Progenitor cell of endocrine pancreas (in vitro differentiated cells): ENCODE measurements at places on chromosomes 11 and 22. TPM values are rescaled to one million over a fixed set of nuclear protein-coding genes. Genes with fewer than 3 reads are reported as not detected.

DNA sequence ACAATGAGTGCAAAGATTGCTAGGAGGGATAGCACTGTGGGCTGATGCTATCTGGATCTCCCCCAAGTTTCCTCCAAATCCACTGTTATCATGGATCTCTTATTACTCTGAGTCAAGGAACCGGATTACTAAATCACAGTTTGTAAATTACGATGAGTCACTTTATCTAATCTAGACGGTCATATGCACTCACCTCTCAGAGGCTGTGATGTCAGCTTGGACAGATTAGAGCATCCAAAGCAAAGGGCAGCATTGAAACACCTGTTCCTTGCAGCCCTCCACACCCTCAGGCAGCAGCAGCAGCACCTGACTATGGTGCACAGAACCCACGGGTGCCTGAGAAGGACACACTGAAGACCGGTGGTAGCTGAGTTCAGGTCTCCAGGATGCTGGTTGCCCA, 14.0 kb upstream of the POU2AF1 start:
- H3K36me3 ChIP-seq: no peaks in the 10 kb centered on the region
- H3K27me3 ChIP-seq: peaks cover 4% of the 10 kb centered on the region
- peaks cover 3% of the 10 kb centered on the region for H3K4me1 ChIP-seq
- DNase-seq: no peak

Gene CACNA1I
- total RNA-seq: 0.24 and 0.41 TPM in 2 replicates

DNA sequence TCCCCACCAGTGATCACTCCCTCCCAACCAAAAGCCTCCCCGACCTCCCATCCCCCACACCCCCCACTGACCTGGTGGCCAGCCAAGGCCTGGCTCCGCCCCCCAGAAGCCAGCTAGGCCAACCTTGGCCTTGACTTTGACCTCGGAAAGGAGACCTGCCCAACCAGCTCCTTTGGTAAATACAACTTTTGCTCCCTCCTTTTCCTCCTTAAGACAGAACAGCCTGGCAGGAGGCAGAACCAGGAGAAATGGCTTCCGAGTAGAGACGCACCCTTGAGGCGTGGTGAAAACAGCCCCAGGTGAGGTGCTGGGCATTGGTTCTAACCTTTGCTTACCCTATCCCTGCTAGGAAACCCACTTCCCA, 27.0 kb downstream of the PLEKHA7 start:
- peak overlapping the region; percentile 33 for H3K4me3 ChIP-seq
- H3K27ac ChIP-seq: peak overlapping the region; percentile 94
- peaks cover 6% of the 10 kb centered on the region for H3K36me3 ChIP-seq
- H3K27me3 ChIP-seq: no peaks in the 10 kb centered on the region
- peaks cover 52% of the 10 kb centered on the region for H3K4me1 ChIP-seq

DNA sequence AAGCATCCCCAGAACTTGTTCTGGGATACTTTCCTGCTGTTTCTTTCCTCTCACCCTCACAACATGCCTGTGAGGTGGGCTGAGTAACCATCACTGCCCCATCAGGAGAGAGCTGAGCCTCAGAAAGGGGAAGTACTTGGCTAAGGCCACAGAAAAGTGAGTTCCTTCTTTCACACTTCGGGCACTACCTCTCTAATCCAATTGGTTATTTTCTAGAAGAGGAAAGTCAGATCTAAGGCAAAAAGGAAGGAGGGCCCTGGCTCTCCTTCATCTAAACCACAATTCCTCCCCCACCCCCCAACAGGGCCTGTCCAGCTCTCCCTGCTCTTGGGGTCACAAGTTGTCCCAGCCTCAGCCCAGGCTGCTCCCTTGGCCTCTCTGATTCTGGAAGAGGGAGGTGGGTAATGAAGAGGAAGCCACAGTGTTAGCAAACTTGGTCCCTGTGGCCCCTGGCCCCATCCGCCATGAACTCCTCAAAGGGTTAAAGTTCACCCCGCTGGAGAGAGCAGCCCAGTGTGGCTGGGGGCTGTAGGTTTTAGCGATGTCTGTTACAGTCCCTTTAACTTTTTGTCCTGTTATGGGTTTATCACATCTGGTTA, 34.0 kb downstream of the SLC22A12 start:
- DNase-seq: no peak
- H3K4me1 ChIP-seq: peaks cover 6% of the 10 kb centered on the region
- H3K27me3 ChIP-seq: peaks cover 26% of the 10 kb centered on the region
- H3K36me3 ChIP-seq: no peaks in the 10 kb centered on the region

Gene FXYD6
- total RNA-seq: 26.1 and 28.5 TPM in 2 replicates

DNA sequence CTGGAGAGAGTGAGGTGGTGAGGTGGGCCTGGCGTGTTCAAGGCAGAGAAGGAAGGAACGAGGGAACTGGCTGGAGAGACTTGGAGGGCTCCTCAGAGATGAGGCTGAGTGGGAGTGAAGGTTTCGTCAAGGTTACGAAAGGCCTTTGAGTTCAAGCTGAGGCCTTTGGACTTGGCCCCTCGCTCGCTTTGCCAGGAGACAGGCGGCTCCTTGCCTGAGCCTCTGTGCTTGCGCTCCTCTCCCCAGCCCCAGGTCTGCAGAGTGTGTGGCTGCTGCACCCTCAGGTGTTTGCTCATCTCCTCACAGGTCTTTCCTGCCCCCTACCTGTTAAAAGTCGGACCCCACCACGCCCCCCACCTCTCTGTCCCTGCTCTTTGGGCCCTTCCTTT, 91.6 kb downstream of the ATXN10 start:
- H3K27ac ChIP-seq: no peak overlapping the region
- peaks cover 14% of the 10 kb centered on the region for H3K36me3 ChIP-seq
- no peaks in the 10 kb centered on the region for H3K27me3 ChIP-seq

DNA sequence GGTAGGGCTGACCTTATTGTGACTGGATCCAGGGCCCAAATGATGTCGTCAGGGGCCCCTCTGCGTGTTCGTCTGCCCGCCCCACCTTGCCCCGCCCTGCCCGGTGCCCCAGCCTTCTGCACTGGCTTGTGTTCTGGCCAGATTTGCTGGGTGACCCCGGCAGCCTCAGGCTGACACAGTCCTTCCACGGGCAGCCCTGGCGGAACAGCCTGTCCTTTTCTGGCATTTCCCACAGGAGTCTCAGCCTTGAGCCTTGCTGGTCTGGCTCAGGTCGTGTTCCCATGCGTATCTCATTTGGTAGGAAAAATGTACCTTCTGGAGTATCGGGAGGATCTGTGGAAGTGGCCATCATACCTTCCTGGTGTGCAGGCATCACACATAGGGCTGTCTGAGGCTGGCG, 31.0 kb downstream of the IGHMBP2 start:
- H3K36me3 ChIP-seq: peaks cover 13% of the 10 kb centered on the region
- no peaks in the 10 kb centered on the region for H3K4me1 ChIP-seq
- H3K4me3 ChIP-seq: no peak overlapping the region
- no peaks in the 10 kb centered on the region for H3K27me3 ChIP-seq
- no peak for DNase-seq
- H3K27ac ChIP-seq: no peak overlapping the region

- H3K4me3 ChIP-seq: no peak overlapping the region
- no peak overlapping the region for H3K27ac ChIP-seq
- no peak for DNase-seq
- no peaks in the 10 kb centered on the region for H3K4me1 ChIP-seq
- H3K27me3 ChIP-seq: peaks cover 6% of the 10 kb centered on the region
- H3K36me3 ChIP-seq: no peaks in the 10 kb centered on the region
These were observed 174.9 kb upstream of the C11orf87 start for GRCh38 chr11:109247071-109247470.
